Sciatic nerve (tissue), 2 donors: ENCODE measurements at places on chromosomes 6 and 20. TPM values are rescaled to one million over a fixed set of nuclear protein-coding genes. Genes with fewer than 3 reads are reported as not detected.

DNA sequence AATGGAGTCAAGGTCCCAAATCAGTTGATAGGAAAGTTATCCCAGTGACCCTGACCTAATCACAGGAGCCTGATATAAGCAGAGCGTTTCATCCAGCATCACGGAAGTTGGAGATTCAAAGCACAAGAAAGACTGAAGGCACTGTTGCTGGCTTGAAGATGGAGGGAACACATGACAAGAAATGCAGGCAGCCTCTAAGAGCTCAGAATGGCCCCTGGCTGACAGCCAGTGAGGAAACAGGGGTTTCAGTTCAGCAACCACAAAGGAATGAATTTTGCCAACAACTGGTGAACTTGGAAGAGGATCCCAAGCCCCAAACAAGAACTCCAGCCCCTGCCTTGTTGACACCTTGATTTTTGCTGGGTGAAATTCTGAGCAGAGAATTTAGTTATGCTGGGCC is 778.5 kb downstream of the MAFB start:
- DNase-seq, result no peak

- no peak for DNase-seq
Observed at GRCh38 chr6:39029156-39030011, 19.2 kb upstream of the GLP1R start.

The YTHDF1 gene
- 32.1 TPM for total RNA-seq

The HSPA1L gene
- total RNA-seq, result 2.8 TPM
